Stimulated activated CD4-positive, alpha-beta T cell treated with anti-CD3 and anti-CD28 coated beads, Interleukin-1b, Interleukin-23, amount 100 ng/mL, for 1 hour (primary cell): ENCODE measurements at places on chromosomes 12 and 14.

DNA sequence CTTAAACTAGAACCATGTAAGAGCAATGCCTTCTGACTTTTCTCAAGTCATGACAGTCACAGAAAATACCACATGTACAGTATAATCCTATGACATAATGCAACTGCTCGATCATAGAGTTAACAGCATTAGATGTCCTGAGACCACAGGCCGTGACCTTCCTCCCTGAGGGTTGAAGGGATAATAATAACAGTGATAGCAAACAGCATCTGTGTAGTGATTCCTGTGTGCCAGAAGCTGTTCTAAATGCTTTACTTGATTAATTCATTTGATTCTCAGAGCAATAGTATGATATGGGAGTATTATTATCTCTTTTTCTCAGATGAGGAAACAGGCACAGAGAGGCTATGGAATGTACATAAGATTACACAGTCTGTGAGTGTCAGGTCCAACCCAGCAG, 53.2 kb downstream of the SLC35F4 start:
- no peak for DNase-seq

DNA sequence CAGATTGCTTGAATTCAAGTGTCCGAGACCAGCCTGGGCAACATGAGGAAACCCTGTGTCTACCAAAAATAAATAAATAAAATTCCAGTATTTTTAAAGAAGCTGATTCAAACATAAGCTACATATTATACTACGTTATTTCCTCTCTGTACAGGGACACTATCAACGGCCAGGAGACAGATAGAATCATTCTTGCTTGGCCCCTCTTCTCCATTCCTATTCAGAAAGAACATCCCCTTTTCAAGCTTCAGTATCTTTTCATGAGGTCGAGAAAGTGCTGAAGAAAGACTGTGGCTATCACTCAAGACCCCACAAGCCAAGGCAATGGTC, 314 bp upstream of the DHRS7 start:
- DNase-seq: no peak

GRCh38 chr12:128476266-128476665, 209.3 kb downstream of the TMEM132C start:
- no peak for DNase-seq

- DNase-seq: no peak
Observed at GRCh38 chr12:29782871-29783772, 620 bp downstream of the TMTC1 start.

- DNase-seq: no peak
Observed at GRCh38 chr12:68342966-68343365, 10.8 kb upstream of the MDM1 start.

DNA sequence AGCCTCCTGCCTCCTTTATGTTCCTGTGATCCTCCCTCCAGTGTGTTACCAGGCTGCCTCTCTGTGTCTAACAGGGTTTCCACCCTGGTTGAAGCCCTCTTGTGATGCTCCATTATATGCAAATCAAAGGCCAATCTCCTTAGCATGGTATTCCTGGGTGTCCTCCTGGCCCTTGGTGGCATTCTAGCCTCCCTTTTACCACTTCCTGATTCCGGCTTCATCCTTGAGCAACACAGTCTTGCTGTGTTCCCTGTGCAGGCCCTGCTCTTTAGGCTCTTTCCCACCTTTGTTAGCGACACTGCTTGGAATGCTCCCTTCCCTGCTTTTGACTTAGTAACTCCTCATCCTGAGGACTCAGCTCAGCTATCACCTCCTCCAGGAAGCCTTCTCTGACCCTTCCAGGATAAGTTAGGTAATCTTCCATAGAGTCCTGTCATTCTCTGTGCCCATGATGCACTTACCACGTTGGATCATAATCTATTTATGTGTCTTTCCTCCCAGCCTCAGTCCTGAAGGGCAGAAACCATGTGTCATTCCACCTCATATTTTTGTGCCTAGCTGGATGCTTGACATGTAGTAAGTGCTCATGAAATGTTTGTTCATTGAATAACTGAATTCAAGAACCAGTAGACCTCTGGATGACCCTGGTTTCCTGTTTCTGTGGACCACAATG, 37.3 kb downstream of the PRKCH start:
- no peak for DNase-seq

DNA sequence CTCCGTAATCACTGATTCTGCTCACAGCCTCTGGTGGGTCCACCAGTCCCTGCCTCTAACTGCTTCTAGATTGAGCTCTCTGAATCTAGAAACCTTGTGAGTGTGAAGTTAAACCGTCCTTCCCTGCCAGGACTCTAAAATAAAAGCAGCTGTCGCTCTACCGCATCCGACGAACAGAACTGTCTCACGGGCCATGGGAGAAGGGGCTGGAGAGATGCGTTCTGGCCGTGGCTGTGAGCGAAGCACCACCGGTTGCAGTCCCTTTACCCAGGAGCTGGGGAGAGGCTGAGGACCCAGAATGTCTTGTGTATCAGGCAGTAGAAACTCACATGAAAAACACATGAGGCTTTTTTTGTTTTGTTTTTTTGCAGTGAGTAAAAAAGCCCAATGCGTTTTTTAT, 159.6 kb downstream of the PIWIL1 start:
- no peak for DNase-seq
